ENCODE measurements at places on chromosomes 5 and 9.

DNA sequence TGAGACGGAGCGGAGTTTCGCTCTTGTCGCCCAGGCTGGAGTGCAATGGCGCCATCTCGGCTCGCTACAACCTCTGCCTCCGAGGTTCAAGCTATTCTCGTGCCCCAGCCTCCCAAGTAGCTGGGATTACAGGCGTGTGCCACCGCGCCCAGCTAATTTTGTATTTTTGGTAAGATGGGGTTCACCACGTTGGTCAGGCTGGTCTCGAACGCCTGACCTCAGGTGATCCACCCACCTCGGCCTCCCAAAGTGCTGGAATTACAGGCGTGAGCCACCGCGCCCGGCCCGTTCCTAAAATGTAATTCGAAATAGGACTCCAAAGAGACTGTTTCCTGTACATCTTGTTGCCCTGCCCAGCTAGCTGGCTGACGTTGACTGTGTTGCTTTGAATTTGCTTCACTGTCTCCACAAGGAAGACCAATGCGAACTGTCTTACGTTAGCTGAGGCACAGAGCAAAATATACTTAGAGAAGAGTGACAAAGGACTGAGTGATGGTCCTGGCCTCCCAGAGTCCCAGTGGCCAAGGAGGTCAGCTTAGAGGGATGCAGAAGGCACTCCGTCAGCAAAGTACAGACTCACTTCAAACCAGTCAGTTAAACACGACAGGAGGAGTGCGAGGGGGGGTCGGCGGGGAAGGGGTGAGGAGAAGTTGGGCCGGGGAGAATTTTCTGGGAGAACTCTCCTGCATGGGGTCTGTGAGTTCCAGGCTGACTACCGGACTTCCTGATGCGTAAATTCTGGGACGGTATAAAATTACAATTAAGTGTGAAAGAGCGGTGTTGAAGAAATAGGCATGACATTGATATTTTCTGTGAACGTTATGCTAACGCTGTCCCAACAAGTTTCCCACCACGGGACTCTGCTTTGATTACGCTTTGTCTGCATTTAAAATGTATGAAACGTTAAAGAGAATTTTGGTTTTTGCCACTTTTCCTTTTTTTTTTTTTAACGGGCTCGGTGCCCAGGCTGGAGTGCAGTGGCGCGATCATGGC is 6.8 kb upstream of the TRIM41 start:
- DNase-seq = no peak

GRCh38 chr5:132227235-132227484 is 493 bp downstream of the P4HA2 start:
- no peak for DNase-seq

DNA sequence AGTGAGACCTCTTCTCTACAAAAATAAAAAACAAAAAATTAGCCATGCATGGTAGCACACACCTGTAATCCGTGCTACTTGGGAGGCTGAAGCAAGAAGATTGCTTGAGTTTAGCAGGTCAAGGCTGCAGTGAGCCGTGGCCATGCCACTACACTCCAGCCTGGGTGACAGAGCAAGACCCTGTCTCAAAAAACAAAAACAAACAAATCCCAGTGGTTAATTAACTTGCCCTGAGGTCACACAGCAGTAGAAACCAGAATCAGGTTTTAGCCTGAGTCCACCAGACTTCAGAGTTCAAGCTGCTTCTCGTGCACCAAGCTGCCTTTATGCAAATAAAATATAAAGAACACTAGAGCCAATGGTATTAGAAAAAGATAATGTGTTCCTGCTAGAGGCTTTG is 169.7 kb downstream of the GOLPH3 start:
- DNase-seq = no peak

DNA sequence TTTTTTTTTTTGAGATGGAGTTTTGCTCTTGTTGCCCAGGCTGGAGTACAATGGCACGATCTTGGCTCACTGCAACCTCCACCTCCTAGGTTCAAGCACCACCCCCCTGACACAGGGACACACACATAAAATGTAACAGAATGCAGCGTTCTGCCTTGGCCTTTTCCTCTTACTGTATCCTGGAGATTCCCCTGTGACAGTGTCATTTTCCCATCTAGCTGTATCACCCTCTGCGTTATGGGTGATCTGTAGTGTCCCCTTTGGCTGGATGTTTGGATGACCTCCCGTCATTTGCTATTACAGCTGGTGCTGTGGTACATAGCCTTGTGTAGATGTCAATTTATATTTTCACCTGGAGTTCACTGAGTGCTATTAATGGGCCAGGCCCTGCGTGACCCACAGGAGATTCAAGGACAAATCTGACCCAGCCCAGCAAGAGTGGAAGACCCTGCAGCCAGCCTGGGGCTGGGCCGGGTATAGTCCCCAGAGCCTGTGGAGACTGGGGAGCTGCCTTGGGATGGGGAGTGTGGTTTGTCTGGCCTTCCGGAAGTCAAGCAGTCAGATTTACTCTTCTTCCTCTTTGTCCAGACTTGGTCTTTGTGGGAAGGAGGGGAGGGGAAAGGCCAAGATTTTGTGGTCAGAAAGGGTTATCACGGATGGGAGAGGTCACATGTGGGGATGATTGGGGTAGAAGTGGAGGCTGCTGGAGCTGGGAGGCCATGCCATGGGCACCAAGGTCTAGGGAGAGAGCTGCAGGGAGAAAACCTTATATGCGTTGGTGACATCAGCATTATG is 43.6 kb downstream of the ERGIC1 start:
- no peak for DNase-seq

GRCh38 chr9:90256345-90256744 is 386.3 kb downstream of the DIRAS2 start:
- DNase-seq = no peak

- no peak for DNase-seq
Measured at GRCh38 chr9:92522983-92523970, 12.5 kb downstream of the ECM2 start.

- DNase-seq = no peak
Measured at GRCh38 chr5:8383616-8384015, 514.7 kb downstream of the MTRR start.

DNA sequence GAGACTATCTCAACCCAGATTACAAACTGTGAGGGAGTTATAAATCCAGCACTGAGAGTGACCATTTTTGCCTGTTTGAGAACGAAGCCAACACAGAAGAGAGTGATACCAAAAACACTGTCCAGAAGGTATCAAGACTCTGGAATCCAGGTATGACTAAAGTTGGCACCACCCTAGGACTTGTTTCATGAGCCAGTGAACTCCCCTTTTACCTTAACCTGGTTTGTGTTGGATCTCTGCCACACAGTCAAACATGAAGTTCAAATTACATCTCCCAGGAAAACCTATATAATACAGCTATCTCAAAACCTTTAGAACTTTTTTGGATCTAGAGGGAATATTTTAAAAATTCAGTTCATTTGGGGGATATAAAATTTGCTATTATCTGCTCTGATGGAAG is 11.4 kb downstream of the ZBTB5 start:
- no peak for DNase-seq

DNA sequence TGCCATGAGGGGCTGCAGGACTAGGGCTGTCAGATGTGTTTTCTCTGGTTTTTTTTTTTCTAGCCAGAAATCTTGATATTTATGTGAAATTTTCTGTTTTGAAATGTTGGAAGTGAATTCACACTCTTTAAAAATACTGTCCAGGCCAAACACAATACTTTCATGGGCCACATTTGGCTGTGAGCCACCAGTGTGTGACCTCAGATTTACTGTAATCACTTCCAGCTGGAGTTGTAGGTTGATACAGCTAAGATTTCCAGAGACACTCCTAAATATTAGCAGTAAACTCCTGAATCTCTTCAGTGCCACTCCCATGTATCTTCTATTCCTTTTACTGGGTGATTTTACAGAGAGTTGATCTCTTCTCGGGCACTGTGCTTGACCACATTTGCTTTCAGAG is 92.2 kb upstream of the CKMT2 start:
- DNase-seq = peak; percentile 66

DNA sequence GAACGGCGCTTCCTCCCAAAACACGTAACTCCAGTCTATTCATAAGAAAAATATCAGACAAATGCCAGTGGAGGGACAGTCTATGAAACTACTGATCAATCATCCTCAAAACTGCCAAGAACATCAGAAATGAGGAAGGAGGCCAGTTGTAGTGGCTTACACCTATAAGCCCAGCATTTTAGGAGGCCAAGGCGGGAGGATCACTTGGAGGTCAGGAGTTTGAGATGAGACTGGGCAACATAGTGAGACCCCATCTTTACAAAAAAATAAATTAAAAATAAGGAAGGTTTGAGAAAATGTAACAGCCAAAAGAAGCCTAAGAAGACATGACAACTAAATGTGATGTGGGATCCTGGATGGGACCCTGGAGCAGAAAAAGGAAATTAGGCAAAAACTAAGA is 58.9 kb upstream of the MIER3 start:
- no peak for DNase-seq

GRCh38 chr5:141913560-141914198 is 10.0 kb upstream of the DELE1 start:
- DNase-seq = no peak

GRCh38 chr5:164013077-164013670 is 507.8 kb downstream of the MAT2B start:
- peak; percentile 89 for DNase-seq

DNA sequence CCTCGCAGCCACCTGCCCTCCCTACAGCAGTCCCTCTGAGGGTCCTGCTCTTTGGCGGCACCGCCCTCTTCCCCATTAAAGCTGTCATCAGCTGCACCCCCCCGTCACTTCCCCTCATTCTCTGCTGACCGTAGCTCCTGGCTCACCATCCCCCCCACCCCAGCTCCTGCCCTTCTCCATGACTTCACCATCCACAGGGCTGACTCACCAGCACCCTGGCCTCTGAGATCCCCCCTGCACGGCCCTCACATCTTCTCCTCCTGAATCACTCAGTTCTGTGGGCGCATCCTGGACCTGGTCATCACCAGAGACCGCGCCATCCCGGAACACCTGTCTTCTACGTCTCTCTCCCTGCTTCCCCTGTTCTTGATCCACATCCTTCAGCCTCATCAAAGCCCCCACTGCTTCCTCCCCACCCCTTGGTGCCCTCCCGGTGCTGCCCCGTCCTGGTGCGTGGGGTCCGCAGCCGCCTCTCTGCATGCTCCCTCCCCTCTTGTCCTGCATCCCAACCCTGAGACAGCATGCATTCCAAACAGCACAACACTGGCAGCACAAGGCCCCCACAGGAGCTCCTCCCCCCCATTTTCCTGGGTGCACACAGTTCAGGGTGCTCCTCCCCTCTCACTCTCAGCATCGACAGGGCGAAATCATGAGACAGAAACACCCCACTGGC is 12.9 kb downstream of the FLT4 start:
- DNase-seq = peak; percentile 20

- no peak for DNase-seq
Measured at GRCh38 chr9:120555839-120556238, 24.1 kb downstream of the CDK5RAP2 start.

DNA sequence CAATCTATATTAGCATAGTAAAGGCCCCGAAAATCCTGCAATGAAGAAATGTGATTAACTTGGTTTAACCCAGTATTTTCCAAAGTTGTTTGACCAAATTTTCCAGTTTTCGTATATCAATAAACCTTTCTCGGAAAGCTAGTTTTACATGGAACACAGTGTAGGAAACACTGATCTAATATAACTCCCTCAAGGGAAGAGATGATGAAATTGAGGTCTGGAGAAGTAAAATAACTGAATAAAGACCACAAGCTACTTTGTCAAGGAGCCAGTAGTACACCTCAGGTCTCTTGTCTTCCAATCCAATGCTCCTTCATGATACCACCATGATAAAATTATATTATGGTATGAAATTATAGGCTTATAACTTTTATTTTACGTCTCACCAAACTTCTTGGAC is 118.1 kb upstream of the TARS1 start:
- DNase-seq = no peak

DNA sequence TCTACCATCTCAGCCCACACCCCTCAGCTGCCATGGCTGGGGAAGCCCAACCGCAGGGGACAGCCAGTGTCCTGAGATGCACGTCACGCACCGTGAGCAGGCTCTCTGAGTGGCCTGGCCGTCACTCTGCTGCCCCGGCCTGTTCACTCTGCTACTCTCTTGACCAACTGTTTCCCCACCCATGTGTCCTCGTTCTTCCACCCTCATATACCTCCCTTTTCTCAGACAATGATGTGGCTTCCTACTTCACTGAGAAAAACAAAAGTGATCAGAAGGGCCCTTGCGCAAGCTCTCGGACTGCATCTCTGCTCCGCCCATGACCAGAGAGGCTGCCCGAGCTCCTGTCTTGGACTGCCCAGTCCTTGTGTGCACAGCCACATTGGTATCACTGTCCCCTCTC is 47.6 kb downstream of the OTULIN start:
- no peak for DNase-seq

DNA sequence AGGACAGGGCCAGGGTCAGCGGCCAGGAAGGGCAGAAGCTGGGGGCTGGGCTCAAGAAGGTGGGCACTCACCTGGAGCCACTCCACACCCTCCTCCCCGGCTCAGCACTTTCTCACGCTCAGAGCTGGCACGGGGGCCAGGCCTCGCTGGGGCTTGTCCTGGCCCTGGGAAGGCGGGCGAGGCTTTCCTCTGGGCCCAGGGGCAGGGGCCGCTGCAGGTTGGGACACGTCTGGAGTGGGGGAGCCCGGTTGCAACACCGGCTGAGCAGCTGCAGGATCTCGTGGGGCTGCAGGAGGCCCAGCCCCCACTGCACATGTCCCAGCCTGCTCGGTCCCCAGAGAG is 38.9 kb upstream of the EGFL7 start:
- DNase-seq = no peak

DNA sequence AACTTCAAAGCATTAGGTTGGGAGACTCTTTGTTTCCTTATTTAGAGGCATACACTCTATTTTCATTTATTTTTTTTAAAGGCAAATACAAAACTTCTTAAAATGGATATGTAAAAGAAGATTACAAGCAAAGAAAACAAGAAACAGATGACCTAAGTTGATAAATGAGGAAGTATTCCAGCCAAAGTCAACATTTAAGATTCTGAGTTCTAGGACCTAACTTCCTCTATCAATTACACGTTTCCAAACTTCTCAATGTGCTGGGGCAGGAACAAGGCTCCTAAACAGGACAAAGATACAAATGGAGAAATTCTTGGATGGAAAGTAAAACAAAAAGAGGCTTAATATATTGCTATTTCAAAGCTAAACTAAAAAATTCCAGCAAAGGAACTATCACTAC is 89.5 kb downstream of the TLE1 start:
- peak; percentile 31 for DNase-seq

DNA sequence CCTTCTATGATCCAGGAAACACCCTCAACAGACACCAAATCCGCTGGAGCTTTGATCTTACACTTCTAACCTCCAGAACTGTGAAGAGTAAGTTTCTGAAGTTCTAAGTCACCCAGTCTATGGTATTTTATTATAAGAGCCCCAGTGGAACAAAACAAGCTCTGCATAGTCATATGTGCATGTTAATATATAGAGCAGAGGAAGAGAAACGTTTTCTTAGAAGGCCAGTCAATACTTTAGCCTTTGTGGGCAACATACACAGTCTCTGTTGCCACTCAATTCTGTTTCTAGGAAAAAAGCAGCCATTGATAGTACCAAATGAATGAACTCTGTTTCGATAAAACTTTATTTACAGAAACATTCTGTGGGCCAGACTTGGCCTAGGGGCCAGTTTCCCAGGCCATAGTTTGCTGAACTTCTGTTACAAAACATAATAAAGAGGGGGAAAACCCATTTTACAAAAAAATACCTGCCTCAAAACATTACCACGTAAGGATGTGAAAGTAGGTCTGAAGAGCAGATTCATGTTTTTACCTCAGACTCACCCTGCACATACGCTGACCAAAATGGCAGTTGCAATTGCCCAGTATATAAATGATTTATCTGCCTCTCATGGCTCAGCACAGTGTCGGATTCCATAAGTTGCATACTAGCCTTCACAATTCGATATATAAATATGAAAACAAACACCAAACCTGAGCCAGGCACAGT is 350.5 kb downstream of the SLIT3 start:
- no peak for DNase-seq

GRCh38 chr5:1735320-1735970 is 64.2 kb downstream of the MRPL36 start:
- no peak for DNase-seq

Data from choroid plexus epithelial cell (primary cell).